G401 (cell line): ENCODE measurements at places on chromosomes 2 and 18. TPM values are rescaled to one million over a fixed set of nuclear protein-coding genes. Genes with fewer than 3 reads are reported as not detected.

- DNase-seq, result no peak
These were observed 213.7 kb downstream of the TTC32 start for GRCh38 chr2:19688059-19688458.

DNA sequence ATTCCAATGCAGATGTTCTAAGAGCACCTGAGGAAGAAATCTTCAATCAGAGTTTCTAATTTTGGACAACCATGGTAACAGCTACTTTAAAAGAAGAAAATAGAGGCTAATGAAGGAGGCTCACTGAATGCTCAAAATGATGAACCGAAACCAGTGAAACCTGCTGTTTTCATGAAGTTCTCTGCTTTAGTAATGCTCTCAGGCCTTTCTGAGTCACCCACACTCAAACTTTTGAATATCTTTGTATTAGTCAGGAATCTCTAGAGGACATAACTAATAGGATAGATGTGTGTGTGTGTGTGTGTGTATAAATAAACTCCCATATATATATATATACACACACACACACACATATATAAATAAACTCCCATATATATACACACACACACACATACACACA, 76.9 kb upstream of the RIT2 start:
- DNase-seq, result no peak

DNA sequence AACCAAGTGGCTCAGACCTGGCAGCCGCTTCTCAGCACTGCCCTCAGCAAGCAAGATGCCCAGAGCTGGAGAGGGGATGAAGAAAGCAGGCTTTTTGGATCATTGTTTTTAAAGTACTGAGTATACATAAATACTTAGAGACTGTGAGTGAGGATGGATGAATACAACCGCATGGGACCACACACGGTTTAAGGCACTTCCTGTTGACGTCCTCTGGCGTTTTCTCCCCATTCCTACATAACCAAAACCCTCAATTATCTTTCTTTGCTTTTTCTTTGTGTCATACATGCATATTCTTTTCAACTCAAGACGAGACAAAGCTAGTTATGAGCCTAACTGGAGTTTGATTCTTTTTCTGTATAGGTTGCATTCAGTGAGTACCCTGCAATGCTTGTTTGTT, 198.4 kb downstream of the GALR1 start:
- no peak for DNase-seq

GRCh38 chr18:33440060-33441043, at the start of gene CCDC178:
CCDC178 (minus strand) TSS chr18:33440721; CDS start chr18:33412088, 28,633 bp downstream.
- DNase-seq, result peak; percentile 11

- no peak for DNase-seq
These were observed 284.3 kb downstream of the ERBB4 start for GRCh38 chr2:212254339-212254738.

Gene TRIM43
- 0.12 and 6.3 TPM in 2 replicates for total RNA-seq
